Epithelial cell of umbilical artery (primary cell): ENCODE measurements at places on chromosomes 3 and 15. TPM values are rescaled to one million over a fixed set of nuclear protein-coding genes. Genes with fewer than 3 reads are reported as not detected.

Gene PPP1R14D
- total RNA-seq = not detected in 2 replicates

Gene ZNF621
- total RNA-seq = 7.1 and 8.2 TPM in 2 replicates

Gene SIDT1
- 0.32 TPM in 1 of 2 replicates, not detected in the other for total RNA-seq

Gene TMCO5A
- total RNA-seq = not detected in 2 replicates

Gene MCF2L2
- total RNA-seq = 1.2 and 1.3 TPM in 2 replicates

Gene ST3GAL6
- total RNA-seq = 43.2 and 53.3 TPM in 2 replicates

Gene TGM4
- 0.15 TPM in 1 of 2 replicates, not detected in the other for total RNA-seq

Gene SCAMP5
- 2.6 and 9.4 TPM in 2 replicates for total RNA-seq

Gene HMG20A
- 33.4 and 34.4 TPM in 2 replicates for total RNA-seq

Gene ATP13A5
- not detected in 2 replicates for total RNA-seq

Gene MEX3B
- 5.8 and 10.6 TPM in 2 replicates for total RNA-seq

Gene SHISA5
- total RNA-seq = 89.6 and 208 TPM in 2 replicates

Gene ATOSA
- total RNA-seq = 15.6 and 24.0 TPM in 2 replicates

Gene IQCF5
- not detected in 2 replicates for total RNA-seq

Gene THBS1
- total RNA-seq = 6,476 and 6,779 TPM in 2 replicates

Gene MESP2
- total RNA-seq = under 0.01 and 0.15 TPM in 2 replicates

Gene LDHAL6B
- total RNA-seq = not detected in 2 replicates

Gene ISLR2
- total RNA-seq = not detected in 2 replicates

Gene BHLHE40
- 11.1 and 24.7 TPM in 2 replicates for total RNA-seq
